Left cardiac atrium (tissue), 4 donors: ENCODE measurements at places on chromosomes 4 and X. TPM values are rescaled to one million over a fixed set of nuclear protein-coding genes. Genes with fewer than 3 reads are reported as not detected.

The MAGEA9B gene
- total RNA-seq: not detected

The TMEM185A gene
- total RNA-seq: 37.4 TPM

The CMC4 gene
- total RNA-seq: 18.4 TPM

The CTAG1B gene
- total RNA-seq: not detected

The TEX13D gene
- not detected for total RNA-seq

The CDS1 gene
- 0.29 TPM for total RNA-seq

The MAGEC3 gene
- total RNA-seq: not detected

DNA sequence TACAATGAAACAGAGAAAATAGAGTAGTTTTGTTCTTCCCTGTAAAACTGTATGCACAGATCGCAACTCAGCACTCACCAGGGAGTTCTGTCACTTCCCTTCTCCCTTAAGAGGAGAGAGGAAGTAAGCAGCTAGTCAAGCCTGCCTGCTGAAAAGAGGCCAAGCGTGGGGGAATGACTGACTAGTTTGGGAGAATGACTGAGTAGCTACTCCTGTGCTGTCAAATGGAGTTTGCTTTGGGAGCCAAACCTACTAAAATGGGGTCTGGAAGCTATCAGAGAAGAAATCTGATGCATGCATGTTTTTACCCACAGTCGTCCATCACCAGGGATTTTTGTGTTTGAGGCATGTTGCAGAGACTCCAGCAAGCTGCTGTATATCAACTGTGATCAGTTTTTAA is 54.6 kb upstream of the LHFPL1 start:
- peak; percentile 19 for DNase-seq

GRCh38 chrX:93468075-93468474 is 205.3 kb downstream of the NAP1L3 start:
- no peak for DNase-seq

GRCh38 chr4:159077702-159078495 is 25.0 kb upstream of the RAPGEF2 start:
- DNase-seq: no peak
